Stimulated activated CD8-positive, alpha-beta memory T cell treated with anti-CD3 and anti-CD28 coated beads, Interleukin-7, amount 100 ng/mL, for 1 hour (primary cell): ENCODE measurements at places on chromosomes 16 and 17.

- DNase-seq: no peak
Measured at GRCh38 chr16:23564575-23565363, 7.2 kb downstream of the UBFD1 start.

DNA sequence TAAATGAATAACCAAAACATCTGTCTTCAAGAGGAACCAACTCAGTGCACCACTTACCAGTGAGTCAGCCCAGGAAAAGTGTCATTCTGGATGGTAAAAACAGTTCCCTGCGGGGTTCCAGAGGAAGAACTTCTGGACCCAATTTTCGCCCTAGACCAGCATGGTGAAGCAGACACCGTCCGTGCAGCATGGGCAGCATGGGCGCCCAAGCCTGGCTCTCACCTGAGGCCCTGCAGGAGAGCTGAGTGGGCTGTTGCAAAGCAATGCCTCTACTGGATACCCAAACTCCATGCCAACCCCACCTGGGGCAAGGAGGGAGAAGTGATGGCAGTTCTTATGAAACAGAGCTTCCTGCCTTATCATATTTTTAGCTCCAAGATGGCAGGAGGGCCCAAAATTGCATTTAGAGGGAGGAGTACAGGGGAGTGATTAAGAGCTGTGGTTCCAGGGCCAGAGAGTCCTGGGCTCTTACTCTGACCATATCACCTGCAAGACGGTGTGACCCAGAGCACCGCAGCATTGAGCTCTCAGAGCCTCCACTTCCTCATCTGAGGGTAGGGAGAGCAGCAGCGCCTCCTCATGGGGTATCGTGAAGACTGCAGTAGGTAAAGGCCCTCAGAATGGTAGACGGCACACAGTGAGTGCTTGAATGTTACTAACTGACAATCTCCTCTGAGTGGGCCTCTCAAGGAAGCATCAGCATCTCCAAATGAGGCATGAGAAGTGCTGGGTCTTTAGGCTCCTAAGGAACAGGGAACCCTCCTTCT, 16.6 kb upstream of the INPP5K start:
- DNase-seq: peak; percentile 13

- DNase-seq: no peak
Measured at GRCh38 chr16:4179763-4180260, 62.1 kb downstream of the SRL start.

DNA sequence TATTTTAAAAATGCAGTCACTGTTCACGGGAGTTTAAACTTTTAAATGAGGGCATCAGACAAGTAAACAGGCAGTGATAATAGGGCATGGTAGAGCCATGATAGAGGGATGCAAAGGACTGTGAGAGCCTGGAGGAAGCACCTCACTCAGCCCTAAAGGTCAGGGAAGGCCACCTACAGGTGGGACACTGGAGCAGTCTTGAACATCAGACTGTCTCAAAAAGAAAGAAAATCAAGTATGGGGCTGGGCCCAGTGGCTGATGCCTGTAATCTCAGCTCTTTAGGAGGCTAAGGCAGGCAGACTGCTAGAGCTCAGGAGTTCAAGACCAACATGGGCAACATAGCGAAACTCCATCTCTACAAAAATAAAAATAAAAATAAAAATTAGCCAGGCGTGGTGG, 31.0 kb upstream of the DHRS7B start:
- no peak for DNase-seq

DNA sequence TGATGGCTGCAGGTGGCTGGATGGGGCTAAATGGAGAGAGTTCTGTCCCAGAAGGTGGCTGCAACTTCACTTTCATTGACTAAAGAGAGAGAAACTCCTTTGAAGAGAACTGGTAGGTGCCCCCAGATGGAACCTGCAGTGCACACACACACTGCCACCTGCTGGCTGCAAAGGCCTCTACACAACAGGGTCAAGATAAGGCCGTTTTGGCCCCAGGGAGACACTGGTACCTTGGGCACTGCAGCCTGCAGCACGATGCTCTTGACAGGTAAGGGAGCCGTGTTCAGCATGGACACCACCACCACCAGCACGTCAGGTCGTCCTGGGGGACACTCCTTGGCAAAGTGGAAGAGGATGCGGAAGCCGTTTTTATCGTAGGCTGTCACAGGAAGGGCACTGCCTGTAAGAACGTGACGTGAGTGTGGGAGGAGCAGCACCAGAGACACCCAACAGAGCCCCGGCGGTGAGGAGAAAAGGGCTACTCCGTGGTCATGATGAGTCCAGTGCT, 22.7 kb downstream of the GGA3 start:
- DNase-seq: peak; percentile 36

DNA sequence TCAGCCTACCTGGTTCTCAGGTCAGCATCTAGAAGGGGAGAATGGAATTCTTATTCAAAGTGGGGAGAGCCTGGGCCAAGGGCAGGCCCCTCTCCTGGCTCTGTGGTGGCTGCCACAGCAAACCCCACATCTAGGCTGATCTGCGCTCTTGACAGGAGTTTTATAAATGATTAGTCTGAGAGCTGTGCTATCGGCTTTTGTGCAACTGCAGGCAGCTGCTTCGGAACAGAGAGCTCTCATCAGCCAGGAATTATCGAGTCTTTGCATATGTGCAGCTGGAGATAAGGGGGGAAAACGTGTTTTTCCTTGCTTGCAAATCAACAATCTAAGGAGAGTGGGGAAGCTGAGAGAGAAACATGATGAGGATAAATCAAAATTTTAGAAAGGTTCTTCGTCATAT, 91.7 kb downstream of the HS3ST3A1 start:
- DNase-seq: no peak

DNA sequence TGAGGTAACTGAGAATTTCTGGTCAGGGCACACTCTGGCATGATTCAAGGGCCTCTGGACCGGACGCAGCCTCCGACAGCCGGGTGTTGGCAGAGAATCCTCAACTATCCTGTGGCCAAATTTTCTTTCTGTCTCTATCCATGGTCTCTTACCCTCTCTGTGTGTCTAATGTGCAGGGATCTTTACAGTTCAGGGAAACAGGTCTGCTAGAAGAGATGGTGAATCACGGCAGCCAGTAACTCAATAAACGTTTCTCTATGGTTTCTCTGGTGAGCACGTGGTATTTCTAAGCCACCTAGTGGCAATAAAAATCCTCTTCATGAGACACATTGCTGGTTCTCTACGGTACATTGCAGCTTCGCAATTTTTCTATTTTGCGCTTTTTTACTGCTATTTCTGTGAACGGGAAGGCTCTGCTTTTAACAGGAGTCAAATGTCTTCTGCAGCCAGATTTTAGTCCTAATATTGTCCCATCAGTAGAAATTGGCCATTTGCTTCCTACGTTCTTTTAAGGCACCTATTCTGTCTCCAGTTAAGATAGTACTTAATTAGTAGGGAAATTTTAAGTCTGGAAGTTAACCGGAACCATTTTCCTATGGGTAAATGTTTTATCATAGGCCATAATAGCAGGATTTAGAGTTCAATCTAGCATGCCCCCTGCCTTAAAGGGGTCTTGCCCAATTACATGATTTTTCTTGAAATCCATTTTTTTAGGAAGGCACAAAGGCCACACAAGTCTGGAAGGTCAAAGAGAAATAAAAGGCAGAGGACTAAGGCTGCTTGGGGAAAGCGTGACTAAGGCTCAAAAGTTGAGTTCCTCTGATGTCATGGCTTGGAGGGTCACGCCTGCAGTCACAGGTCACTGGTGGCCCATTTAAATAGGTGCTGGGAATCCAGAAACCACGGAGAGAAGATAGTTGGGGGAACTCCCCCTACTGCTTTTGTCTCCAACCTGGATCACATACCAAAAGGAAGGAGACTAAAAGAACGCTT, 31.5 kb downstream of the QPRT start:
- no peak for DNase-seq

- DNase-seq: no peak
Measured at GRCh38 chr16:83447560-83447959, 360.2 kb upstream of the HSBP1 start.

GRCh38 chr17:39009581-39010001, 42.4 kb upstream of the FBXO47 start:
- DNase-seq: no peak

- DNase-seq: no peak
Measured at GRCh38 chr16:65071433-65072311, 50.2 kb downstream of the CDH11 start.
